ENCODE measurements at places on chromosomes 11 and 22.

DNA sequence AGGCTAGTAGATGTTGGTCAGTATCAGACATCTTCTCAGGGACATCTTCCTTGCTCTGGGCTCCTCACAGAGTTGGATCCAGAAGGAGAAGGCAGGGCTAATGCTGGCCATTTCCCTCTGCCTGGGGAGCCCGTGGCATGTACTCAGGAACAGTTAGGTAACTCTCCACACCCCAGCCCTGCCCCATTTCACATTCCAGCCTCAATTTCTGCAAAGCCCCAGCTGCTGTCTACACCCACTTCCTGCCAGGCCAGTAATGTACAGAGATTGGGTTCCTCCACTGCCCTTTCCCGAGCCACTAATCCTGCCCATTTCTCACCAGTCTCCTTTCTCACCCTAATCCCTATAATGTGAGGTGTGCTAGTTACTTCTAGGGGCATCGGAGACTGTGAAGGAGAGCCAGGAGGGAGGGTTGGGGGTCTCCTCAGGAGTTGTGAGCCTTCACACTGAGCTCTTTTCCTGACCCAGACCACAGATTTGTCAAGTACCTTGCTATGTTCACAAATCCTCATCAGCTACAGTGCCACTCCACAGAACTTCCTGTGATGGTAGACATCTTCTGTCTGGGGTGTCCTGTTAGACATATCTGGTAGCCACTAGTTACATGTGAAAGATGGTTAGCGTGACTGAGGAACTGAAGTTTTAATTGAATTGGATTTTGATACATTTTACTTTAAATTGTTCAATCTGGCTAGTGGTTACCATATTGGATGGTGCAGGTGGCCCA is 1.3 kb upstream of the SEC14L3 start:
- no peak for DNase-seq

DNA sequence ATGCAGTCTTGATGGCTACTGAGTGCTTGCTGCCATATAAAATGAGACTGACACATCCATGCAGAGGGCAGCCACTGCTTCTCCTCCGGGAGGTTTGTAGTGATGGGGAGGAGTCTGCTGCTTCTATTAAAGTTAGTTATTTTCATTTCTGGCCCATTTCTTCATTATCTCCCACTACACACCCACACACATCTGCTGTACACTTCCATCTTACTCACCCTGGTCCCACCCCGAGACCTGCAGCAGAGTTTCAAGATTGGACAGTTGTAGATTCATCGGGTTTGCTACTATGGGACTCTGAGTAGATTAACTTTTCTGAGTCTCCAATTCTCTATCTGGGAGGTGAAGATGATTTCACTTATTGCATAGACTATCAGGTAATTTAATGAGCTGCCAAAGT is 176.2 kb upstream of the SNX19 start:
- DNase-seq: no peak

DNA sequence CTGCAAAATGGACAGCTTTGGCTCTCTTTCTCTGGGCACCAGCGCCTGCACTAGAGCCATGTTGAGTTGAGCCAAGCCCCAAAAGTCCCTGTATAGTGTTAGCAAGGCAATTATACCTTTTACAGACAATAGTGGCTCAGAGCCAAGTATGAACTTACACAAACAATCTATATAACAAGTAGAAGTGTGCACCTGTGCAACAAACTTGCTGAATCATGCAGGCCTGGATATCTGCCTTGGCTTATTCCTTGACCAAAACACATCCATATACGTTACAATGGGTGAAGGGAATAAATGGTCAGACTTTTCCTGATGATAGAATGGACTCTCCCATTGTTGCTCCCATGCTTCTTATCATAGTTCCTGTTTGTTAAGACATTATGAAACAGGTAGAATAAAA is 3.8 kb upstream of the OR52I2 start:
- DNase-seq: no peak

- DNase-seq: no peak
Measured at GRCh38 chr11:65419772-65420481, 2.7 kb upstream of the NEAT1 start.

GRCh38 chr11:116517077-116517476 is 255.7 kb downstream of the BUD13 start:
- no peak for DNase-seq

GRCh38 chr11:20457001-20457799 is 69.7 kb downstream of the PRMT3 start:
- DNase-seq: no peak

DNA sequence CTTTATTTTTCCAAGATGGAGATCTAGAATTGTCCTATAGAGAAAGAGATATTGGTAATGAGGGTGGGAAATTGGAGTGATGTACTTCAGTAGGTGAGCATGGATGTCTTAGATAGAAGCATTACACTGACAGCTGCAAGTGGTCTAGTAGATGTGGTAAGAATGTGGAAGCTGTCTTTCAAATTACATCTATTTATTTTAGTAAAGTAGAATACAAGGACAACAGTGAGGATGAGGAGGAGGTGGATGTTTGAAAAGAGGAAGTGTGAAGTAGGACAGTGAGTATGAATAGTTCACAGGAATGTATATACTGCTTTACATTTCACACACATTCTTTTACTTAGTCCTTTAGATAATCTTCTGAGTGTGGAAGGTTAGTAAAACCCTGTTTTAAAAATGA is 64.2 kb downstream of the HIPK3 start:
- DNase-seq: no peak

- DNase-seq: no peak
Measured at GRCh38 chr11:105489446-105489845, 120.4 kb upstream of the GRIA4 start.

GRCh38 chr22:41469218-41469851 is 418 bp downstream of the ACO2 start:
- no peak for DNase-seq

GRCh38 chr11:111400595-111400994 is 21.5 kb upstream of the POU2AF1 start:
- DNase-seq: no peak

DNA sequence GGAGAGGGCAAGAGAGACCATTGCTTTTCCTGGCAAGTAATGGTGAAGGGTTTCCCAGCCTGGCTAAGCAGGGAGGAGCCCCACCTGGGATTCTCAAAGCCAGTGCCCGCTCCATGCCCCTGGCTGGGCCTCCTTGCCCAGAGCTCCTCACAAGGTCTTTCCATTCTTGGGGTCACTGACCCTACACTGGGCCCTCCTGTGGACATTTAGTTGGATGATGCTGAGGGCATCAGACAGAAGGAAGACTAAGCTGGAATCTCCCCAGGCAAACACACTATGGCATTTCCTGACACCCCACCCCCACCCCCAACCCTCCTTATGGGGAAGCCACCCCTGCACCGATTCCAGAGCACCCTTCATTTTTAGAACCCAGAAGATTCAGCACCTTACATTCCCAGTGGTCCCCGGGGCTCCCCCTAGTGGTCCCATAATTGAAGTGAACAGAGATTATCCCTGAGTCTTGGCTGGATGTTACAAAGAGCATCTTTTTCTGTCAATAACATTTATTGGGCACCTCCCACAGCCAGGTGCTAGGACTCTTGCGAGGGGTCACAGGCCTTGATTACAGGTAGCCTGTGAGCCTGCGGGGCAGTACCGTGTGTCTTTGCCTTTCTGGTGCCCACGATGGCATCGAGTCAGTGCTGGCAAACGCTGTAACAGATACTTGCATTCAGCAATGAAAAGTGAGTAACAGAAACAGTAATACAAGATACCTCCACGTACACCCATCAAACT is 548.5 kb downstream of the BUD13 start:
- peak; percentile 17 for DNase-seq

GRCh38 chr11:83088965-83089364 is 17.3 kb upstream of the RAB30 start:
- DNase-seq: no peak

DNA sequence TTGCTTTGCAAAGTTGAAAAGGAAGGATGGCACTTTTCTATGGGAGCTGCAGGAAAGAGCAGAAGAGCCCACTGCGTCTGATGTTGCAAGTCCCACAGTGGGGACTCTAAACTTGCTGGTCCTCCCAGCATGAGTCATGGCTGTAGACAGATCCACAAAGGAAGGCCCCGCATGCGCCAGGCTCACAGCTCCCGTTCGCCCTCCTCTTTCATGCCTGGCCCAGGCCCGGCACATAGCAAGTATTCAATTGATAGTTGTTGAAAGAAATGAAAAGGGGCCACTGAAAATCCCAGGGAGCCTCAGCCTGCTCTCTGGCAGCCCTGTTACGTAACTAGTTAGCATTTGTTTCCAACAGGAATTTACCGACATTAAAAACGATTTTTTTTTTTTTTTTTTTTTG is 18.9 kb downstream of the AP1B1 start:
- no peak for DNase-seq

DNA sequence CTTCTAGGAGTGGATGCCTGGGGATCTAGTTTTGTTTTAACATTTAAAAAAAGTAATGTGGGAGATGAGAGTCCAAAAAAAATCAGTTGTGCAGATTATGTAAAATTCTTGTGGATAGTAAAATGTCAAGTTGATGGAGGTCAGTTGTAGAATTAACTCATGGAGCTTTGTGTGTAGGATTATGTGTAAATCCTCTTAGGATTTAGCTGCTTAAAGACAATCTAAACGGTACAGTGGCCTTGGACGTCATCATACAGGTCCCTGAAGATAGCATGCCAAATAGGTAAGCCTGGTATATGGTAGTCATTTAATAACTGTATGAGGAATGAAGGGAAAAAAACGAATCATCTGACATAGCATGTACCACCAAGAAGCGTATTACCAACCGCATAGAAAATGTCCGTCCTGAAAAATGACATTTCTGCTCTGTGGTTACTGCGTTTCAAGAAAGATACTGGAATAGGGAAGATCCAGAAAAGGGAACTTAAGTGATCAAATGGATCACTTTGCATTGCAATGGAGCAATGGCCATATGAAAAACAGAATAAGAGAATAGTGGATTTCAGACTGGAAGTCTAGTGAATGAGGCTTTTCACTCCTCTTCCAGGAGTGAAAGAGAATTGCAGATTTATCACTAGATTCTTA is 61.3 kb downstream of the BCL2L13 start:
- DNase-seq: no peak

GRCh38 chr11:69308936-69309615 is 15.1 kb downstream of the MYEOV start:
- no peak for DNase-seq

DNA sequence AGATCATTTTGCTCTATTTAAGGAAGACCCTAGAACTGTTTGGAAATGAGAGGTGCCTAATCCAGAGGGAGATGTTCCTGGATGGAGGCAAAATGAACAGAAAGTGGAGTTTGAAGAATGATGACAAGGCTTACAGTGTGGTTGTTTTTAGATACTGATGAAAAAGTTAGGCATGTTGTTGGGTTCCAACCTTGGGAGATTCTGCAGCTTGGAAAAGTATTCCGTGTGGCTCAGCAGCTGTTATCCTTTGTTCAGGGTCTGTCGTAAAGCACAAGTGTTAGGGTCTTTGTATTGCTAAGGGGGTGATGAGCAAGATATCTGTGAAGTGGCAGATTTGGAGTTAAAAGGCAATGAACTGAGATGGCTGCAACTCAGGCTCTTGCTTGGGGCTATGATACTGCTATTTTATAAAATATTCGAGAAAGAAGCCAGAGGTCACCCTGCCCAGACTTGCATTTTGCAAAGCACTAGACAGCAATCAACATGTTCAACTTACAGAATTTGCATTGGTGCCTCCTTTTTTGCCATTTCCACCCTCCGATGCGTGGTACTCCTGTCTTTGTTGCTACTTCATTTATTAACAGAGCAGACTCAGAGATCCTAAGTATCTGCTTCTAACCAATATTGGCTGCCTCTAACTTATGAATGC is 45.3 kb upstream of the POGLUT3 start:
- no peak for DNase-seq

- no peak for DNase-seq
Measured at GRCh38 chr22:47128622-47129215, 366.3 kb downstream of the TBC1D22A start.

- no peak for DNase-seq
Measured at GRCh38 chr22:49674479-49675050, 153.1 kb downstream of the BRD1 start.

GRCh38 chr11:87007963-87008362 is 29.8 kb upstream of the TMEM135 start:
- DNase-seq: no peak

GRCh38 chr11:3644817-3645235 is at the start of gene ART1:
Gene ART1, plus strand, starts transcription at chr11:3645128. Its CDS starts 14,086 bp downstream, at chr11:3659214.
- DNase-seq: no peak

DNA sequence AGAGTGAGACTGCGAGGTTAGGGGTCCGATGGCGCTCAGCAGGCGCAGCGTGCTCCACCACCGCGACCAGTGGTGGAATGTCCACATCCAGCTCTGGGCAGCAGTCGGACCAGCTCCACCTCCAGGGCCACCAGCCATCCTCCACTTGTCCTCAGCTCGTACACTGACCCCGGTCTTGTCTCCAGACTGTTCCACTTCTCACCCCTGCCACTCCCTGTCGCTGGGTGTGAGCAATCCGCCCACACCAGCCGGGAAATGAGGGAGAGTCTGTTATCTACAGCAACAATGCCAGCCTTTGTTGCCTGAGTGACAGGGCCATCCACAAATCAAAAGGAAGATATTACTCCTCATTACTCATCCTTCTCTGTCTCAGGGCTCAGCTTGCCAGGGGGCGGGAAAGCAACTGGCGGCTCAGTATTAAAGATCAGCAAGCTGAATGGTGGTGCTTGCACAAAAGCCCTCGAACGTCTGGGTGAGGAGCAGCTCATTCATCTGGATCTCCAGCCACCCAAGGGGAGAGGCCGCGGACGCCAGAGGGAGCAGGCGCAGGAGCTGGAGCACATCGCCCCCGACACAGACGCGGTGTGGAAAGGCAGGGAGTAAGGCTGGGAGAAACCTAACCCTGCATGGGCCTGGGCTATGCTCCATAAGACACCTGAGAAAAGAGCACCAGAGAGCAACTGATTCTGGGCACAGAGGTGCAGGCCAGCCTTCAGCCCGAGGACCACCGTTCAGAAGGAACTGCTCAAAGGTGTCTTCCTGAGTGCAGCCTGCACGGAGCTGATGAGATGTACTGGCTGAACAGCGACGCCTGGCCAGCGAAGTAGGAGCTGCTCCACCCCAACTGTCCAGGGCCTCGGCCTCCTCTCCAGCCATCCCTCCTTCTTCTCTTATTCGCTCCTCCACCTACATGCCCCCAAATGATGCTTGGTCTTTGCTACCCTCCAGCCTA is 21.9 kb downstream of the IGSF9B start:
- DNase-seq: no peak

DNA sequence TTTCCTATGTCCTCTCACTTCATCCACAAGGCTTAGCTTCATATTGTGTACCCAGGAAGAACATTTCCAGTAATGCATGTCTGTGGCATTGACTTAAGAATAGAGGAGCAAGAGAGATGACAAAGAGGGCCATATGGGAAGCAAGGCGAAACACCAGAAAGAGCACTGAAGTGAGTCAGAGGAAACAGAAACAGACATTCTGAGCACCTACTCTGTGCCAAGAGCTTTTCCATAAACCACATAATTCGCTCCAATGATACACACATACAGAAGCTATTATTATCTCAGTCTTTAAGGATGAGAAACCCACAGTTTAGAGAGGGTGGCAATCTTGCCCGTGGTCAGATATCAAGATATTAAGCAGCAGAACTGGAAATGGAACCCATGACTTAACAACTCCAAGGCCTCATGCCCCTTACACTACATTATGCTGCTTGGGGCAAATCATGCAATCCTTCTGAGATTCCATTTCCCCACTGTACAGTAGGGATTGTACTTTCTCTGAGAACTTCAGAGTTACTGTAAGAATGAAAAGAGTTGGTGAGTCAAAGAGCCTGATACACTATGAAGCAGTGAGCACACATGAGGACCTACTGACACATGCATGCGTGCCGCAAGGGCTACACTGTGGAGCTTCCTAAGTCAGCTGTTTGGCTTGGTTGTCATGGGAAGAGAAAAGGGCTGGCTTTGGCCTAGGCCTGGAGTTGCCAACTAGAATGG is 126.6 kb downstream of the KCNC1 start:
- no peak for DNase-seq

- no peak for DNase-seq
Measured at GRCh38 chr22:41512421-41513194, 31.7 kb downstream of the POLR3H start.
